ENCODE measurements at places on chromosomes 6 and 20.

DNA sequence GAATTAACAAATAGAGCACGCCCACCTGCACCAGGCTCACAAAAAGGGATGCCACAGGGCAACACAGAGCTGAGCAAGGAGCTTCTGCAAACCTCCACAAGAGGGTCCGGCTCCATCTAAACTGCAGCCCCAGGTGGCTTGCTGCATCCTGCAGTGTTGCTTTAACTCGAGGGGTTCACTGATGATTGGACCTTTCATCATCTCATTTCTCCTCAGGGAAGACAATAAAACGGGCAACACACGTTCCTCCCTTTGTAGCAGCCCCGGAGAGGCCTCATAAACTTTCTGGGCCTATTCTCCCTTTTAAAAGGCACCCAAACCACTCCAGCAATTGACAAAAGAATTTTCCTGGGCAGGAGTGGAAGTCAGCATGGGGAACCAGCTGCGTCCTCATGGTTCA lies 161.5 kb upstream of the CDH4 start:
- DNase-seq: no peak

DNA sequence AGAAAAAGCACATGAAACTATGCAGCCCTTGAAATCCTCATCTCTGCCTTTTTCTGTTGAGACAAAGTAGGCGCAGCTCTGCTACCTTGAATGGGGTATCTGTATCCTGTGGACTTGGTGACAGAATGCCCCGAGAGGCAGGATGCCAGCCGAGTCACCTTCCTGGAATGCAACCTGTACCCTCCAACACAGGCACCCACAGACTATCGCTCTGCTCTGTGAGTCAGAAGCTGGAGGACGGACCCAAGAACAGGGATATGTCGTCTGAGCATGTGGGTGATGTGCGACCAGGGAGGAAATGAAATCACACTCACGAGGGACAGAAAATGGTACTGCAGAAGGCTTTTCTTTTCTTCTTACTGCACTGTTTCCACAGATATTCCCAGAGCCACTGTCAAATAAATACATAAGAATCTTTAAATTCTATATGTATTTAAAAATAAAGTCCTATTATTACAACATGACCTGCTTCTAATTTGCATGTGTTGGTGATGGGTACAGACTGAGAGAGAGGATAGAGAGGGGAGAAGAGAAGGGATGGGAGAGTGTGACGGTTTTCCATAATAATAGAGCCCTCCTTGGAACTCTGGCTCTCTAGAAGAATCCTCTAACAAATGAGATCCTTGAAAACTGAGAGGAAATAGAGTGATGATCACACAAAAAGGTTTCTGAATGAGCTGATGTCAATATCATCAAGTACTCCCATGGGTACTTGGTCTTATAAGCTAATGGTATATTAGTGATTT lies 308.1 kb downstream of the FOXC1 start:
- DNase-seq: no peak

GRCh38 chr20:54468082-54468481 lies 7.3 kb upstream of the DOK5 start:
- DNase-seq: no peak

GRCh38 chr20:62646851-62647520 lies 4.7 kb downstream of the SLCO4A1 start:
- no peak for DNase-seq

- DNase-seq: no peak
Observed at GRCh38 chr6:35320031-35320410, 22.3 kb upstream of the PPARD start.

GRCh38 chr20:22584522-22584921 lies at the start of gene FOXA2:
TSS of gene FOXA2 (minus strand) at chr20:22584572. CDS start at chr20:22584278, 294 bp downstream.
- DNase-seq: no peak

- no peak for DNase-seq
Observed at GRCh38 chr6:109202409-109203264, 107.3 kb downstream of the CEP57L1 start.

- DNase-seq: no peak
Observed at GRCh38 chr6:17780061-17780460, 73.3 kb upstream of the NUP153 start.

- no peak for DNase-seq
Observed at GRCh38 chr6:121531658-121532169, 96.3 kb downstream of the GJA1 start.

DNA sequence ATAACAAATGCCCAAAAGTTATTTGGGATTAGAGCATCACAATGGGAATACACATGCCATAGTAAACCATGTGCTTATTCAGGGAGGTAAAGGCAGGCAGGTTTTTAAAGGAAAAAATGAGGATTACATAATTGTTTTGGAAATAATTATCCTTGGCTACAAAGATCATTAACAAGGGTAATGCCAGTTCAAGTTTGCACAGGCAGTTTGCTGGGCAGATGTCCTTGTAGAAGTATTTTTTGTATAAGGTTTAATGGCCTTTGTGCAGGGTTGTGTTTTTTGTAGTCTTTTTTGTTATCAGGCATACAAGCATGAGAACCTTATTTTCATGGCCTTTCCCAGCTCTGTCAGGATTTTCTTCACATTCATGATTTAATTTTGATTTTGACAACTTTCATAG lies 24.7 kb downstream of the FBXO9 start:
- DNase-seq: no peak

DNA sequence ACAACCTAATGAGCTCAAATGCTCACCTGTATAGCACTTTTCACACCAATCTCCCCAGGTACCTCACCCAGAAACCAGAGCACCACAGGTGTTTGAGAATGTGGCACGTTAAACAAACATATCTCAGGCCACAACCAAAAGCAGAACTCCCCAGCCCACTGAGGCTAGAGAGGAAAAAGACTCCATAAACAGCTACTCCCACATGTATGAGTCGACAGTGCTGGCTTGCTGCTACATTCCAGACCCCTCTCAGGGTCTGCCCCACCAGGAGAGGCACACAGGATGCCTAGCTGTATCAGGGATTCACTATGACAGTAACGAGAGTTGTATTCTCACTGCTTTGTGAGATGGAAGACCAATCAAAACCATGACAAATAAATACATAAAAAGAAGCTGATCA lies 242.6 kb upstream of the ARID1B start:
- no peak for DNase-seq
